Mammary epithelial cell (primary cell): ENCODE measurements at places on chromosomes 5 and 9. TPM values are rescaled to one million over a fixed set of nuclear protein-coding genes. Genes with fewer than 3 reads are reported as not detected.

Gene HMHB1
- total RNA-seq = not detected in 2 replicates

Gene SCGB3A2
- total RNA-seq = not detected

Gene LRRC19
- total RNA-seq = not detected

Gene ADAMTS2
- total RNA-seq = not detected in 2 replicates

Gene BHMT2
- total RNA-seq = not detected in 2 replicates

Gene TAF11L13
- total RNA-seq = not detected

Gene FGF10
- total RNA-seq = not detected

Gene TRIP13
- 13.4 and 27.9 TPM in 2 replicates for total RNA-seq

Gene NMUR2
- not detected in 2 replicates for total RNA-seq

Gene ARL14EPL
- total RNA-seq = not detected in 2 replicates

Gene OR1N1
- total RNA-seq = not detected in 2 replicates

Gene HAPLN1
- total RNA-seq = not detected in 2 replicates

Gene UHRF2
- 45.5 TPM for total RNA-seq

Gene LRRC70
- total RNA-seq = 0.38 and 1.1 TPM in 2 replicates

Gene PCAT7
- 0.17 TPM for total RNA-seq

Gene CCDC112
- total RNA-seq = 3.9 and 6.5 TPM in 2 replicates

Gene CERCAM
- 65.2 and 84.5 TPM in 2 replicates for total RNA-seq

Gene APBB3
- 18.4 and 19.5 TPM in 2 replicates for total RNA-seq

Gene KIF27
- total RNA-seq = 4.2 TPM

Gene NLN
- total RNA-seq = 31.3 and 37.0 TPM in 2 replicates

Gene ARHGEF39
- total RNA-seq = 1.4 and 5.7 TPM in 2 replicates

Gene TTC16
- total RNA-seq = 0.11 and 0.21 TPM in 2 replicates

Gene APC
- total RNA-seq = 25.9 and 29.6 TPM in 2 replicates

Gene NUTM2F
- not detected in 2 replicates for total RNA-seq

Gene GDF9
- total RNA-seq = 0.50 TPM

Gene KIF24
- total RNA-seq = 1.3 TPM

Gene IL3
- not detected in 2 replicates for total RNA-seq
